ENCODE measurements at places on chromosomes 6 and 20.

GRCh38 chr6:169073311-169073710 lies 180.3 kb downstream of the THBS2 start:
- DNase-seq, result no peak

DNA sequence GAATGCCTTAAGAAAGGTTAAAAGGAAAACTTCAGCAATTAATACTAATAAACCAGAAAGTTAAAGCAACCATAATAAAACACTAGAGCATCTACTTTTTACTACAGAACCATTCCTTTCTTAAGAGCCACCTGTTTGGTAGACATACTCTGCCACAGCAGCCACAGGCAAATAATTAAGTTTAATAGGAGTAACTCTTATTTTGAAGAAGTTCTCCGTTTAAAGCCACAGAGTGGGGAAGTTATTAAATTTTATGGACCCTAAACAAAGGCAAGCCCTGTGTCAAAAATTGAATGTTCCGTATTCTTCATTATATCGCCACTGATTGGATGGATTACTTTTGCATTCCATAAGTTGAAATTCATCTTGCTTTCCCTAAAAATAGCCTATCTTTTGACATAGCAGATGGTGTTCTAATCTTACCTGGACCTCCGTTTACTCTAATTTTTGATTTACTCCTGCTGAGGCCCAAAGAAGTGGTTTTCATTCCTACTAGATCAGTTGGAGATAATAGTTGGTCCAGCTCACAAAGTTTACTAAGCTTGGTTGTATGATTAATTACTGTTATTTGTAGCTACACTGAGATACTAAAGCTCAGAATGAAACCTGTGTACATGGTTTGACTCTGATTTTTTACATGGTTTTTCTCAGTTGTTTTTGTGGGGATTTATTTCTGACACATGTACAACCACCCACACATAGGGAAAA lies 140.4 kb upstream of the SUPT3H start:
- DNase-seq, result no peak

DNA sequence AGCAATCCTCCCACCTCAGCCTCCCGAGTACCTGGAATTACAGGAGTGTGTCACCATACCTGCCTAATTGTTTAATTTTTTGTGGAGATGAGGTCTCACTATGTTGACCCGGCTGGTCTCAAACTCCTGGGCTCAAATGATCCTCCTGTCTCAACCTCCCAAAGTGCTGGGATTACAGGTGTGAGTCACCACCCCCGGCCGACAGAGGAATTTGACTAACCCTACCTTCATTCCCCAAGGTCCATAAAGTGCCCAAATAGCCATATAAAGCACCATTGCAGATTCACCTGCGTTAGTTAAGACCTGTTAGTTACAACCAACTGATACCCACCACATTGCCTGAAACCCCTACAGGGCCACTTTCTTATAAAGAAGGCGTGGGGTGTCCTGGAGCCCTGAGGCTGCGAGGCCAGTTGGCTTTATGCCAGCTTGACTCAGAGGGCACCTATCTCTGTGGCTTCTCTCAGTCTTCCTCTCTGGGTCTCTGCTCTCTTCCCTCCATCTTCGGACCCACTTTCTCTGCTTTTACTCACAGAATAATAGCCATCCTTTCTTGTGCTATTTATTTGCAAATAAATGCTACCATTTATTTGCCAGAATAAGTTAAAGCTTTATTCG lies 65.6 kb downstream of the SLC2A10 start:
- DNase-seq, result no peak

DNA sequence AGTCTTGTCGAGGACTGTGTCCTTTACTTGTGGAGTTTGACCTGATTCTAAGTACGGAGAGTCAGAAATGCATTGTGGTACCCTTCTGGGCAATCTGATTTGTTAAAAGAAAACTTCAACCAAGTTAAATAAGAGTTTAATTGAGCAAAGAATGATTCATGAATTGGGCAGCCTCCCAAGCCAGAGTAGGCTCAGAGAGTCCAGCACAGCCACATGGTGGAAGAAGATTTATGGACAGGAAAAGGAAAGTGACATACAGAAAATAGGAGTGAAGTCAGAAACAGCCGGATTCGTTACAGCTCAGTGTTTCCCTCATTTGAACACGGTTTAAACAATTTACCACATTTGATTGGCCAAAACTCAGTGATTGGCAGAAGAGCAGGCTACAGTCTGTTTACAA lies 329.2 kb downstream of the DHX35 start:
- no peak for DNase-seq

- no peak for DNase-seq
Observed at GRCh38 chr6:83006270-83006905, 59.3 kb downstream of the UBE3D start.

GRCh38 chr20:33442136-33443005 lies 1.2 kb downstream of the SNTA1 start:
- no peak for DNase-seq

- no peak for DNase-seq
Observed at GRCh38 chr20:45407067-45407745, 883 bp upstream of the DBNDD2 start.

- no peak for DNase-seq
Observed at GRCh38 chr6:130070792-130071191, 52.4 kb downstream of the L3MBTL3 start.

- DNase-seq, result no peak
Observed at GRCh38 chr20:37690626-37691369, 3.0 kb upstream of the CTNNBL1 start.

DNA sequence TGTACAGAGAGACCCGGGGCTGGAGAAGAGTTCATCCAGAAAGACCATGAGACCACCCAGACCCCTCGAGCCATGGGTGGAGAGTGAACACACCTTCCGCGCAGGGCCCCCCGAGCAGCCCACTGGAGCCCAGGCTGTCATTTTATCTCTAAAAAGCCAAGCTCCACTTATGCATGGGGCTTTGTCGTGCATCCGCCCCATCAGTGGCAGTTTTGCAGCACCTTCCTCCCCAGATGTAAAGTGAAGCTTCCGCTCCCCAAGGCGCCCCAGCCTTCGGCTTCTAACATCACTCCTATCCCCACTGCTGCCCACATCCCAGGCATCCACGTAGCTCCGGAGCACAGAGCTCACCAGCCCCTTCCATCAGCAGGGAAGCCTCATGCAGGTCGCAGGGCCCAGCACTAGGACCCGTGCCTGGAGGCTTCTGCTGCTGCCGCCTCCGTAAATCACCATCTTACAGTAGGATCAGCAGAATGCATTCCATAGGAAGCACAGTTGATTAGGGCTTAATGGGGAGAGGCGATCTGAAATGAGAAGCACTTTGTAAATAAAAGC lies 301.1 kb downstream of the TAF4 start:
- no peak for DNase-seq

DNA sequence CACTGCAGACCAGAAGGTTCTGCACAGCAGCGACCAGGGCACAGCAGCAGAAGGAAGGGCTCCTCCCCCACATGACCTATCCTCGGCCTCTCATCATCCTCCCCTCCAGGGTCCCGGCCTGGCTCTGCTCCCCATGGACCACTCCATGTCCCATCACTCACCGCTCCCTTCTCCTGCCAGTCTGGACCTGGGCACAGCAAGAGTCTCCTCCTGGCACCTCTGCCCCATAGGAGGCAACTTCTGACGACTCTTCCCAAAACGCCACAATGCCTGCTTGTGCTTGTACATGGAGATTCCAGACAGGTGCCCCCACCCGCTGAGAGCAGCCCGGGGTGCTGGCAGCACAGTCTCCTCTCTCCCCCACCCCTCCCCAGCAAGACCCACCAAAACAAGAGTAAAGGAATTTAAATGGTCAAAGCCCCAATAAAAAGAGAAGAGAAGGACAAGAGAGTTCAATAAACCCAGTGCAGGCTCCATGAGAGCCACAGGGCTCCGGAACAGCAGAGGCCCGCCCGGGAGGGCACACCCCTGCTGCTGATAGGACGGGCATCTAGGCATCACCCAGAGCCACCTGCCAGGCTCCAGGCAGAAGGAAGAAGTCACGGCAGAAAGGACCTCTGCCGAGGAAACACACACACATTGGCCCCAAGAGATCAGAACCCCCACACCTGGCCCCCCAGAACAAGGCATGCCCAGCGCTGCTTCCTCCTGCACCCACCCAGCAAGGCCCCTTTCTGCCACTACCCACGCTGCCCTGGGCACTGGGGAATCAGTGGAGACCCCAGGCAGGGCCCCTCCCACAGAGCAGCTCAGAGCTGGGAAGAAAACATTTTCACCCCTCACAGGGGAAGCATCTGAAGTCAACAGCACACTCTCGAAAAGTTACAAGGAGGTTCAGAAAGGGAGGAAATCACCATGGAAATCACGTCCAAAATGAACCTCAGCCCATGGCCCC lies 15.2 kb downstream of the TAF4 start:
- DNase-seq, result no peak

DNA sequence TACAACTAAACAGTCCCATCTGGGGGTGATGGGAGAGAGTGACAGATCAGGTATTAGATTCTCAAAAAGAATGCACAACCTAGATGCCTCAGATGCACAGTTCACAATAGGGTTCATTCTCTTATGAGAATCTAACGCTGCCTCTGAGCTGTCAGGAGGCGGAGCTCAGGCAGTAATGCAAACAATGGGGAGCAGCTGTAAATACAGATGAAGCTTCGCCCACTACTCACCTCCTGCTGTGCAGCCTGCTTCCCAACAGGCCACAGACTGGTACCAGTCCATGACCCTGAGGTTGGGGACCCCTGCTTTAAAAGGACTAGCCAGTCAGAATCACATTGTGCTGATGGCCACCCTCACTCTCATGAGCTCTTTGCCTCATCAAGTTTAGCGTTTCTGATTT lies 247.0 kb upstream of the KCNQ5 start:
- no peak for DNase-seq

DNA sequence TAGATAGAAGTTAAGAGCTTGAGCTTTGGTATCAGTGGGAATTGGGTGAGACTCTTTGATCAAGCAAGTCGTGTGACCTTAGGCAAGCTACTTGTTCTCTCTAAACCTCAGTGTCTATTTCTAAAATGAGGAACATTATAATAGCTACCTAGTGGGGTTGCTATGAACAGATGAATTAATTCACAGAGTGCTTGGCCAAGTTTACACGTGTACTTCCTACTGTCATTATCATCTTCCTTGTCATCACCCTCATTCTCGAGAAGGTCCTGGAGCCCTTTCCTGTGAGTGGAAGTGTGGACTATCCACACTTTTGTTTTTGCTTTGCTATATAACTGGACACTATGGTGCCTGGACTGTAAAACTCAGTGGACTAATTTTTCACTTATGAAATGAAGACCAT lies 64.0 kb downstream of the BCKDHB start:
- DNase-seq, result no peak

DNA sequence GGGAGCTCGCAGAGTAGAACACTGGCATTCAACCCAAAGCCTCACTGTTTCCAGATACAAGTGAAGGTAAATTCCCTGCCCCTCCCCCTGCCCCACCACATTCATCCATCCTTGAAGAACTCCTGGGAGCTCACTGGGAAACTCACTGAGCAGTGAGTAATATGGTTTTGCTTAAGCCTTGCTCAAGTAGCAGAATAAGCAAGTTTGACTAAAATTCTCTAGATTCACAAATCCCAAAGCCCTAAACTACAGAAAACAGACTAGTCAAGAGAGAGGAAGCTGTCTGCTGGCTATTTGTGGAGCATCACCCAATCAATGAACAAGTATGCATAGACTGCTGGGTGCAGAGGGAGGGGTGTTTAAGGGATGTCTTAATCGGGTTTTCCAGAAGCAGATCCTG lies 82.1 kb downstream of the UNC5CL start:
- DNase-seq, result no peak

GRCh38 chr6:43124481-43124880 lies 46.6 kb upstream of the SRF start:
- no peak for DNase-seq

DNA sequence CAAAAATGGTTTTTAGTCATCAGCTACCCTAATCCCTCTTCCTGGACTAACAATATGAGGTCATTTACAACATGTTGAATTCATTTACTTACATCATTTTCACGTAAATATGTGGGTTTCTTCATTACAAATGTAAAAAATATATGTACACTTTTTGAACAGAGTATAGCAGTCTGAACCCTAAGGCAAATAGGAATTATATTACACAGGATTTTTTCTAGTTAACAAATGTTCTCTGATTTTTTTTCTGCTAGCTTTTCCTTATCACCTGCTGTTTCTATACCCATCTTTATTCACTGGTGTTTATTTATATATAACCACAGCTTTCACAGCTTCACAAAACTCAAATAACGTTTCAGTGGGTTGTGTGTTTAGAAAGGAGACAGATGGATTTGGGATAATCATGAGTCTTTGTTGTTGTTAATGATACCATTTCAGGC lies 21.0 kb upstream of the CD2AP start:
- DNase-seq, result no peak

- DNase-seq, result no peak
Observed at GRCh38 chr20:63293456-63293855, 470 bp downstream of the COL20A1 start.

GRCh38 chr20:1184638-1185315 lies at the start of gene TMEM74B:
TMEM74B (minus strand) TSS chr20:1184981; CDS start chr20:1183801, 1,180 bp downstream.
- DNase-seq, result no peak

DNA sequence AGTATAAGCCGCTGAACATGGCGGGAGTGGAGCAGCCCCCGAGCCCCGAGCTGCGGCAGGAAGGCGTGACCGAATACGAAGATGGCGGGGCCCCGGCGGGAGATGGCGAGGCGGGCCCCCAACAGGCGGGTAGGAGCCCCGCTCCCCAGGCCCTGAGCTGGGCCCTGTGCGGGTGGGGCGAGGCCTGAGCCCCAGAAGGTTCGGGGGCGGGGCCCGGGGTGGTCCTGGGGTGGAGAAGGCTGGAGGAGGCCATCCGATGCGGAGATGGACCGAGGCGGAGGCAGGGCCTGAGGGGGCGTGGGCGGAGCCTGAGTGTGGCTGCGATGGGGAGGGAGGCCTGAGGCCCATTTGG lies 7.1 kb downstream of the L3MBTL1 start:
- no peak for DNase-seq

DNA sequence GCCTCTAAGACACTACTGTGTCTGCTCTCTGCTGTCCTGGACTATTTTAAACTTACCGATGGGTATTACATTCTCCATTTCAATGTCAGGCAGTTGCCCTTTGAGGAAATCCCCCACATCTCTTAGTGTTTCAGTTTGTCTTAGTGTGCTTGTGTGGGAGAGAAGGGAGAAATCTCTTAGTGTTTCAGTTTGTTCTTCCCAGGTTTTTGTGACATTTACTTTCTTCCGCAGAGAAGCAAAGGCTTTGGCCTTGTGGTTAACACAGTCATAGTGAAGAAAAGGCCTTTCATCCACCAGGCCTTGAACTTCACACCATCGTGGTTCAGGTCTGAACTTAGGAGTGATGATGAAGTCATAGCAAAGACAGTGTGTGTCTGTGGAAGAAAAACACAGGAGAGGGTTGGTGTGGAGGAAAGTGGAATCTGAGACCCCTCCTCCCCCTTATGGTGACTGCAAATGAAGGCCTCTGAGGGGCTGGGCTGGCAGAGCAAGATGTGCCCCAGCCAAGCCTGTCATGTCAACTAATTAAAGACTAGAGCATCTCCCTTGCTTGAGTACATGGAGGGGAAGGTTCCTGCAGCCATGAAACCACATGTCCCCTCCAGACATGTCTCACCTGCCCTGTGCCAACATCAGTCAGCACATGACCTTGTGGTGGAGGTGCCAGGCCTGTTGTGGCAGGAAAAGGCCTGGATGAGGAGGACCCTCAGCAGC lies 23.9 kb downstream of the RAET1L start:
- peak; percentile 18 for DNase-seq
